SJSA1 (cell line): ENCODE measurements at places on chromosomes 1 and 21.
A peak's percentile ranks its signal among the peaks of the same experiment; 100 is the strongest.

- no peak for DNase-seq
Measured at GRCh38 chr1:41623736-41624135, 139.3 kb upstream of the EDN2 start.

DNA sequence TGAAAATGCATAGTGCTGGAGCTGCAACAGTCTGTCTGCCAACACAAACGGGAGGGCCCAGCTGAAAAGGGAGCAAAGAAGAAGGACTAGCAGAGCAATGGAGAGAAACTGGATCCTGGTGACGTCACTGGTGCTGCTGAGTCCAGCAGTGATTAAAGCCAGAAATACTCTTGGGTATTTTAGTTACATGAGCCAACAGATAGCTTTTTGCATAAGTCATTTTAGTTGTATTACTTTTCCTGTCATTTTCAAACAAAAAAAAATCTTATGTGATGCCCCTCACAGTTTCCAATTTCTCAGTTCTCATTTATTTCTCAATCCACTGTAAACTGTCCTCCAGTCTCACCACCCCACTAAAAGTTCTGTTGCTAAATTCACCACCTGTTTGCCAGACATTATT, 38.7 kb upstream of the NEK7 start:
- no peak for DNase-seq

- no peak for DNase-seq
Measured at GRCh38 chr1:156928043-156928602, 7.7 kb downstream of the LRRC71 start.

DNA sequence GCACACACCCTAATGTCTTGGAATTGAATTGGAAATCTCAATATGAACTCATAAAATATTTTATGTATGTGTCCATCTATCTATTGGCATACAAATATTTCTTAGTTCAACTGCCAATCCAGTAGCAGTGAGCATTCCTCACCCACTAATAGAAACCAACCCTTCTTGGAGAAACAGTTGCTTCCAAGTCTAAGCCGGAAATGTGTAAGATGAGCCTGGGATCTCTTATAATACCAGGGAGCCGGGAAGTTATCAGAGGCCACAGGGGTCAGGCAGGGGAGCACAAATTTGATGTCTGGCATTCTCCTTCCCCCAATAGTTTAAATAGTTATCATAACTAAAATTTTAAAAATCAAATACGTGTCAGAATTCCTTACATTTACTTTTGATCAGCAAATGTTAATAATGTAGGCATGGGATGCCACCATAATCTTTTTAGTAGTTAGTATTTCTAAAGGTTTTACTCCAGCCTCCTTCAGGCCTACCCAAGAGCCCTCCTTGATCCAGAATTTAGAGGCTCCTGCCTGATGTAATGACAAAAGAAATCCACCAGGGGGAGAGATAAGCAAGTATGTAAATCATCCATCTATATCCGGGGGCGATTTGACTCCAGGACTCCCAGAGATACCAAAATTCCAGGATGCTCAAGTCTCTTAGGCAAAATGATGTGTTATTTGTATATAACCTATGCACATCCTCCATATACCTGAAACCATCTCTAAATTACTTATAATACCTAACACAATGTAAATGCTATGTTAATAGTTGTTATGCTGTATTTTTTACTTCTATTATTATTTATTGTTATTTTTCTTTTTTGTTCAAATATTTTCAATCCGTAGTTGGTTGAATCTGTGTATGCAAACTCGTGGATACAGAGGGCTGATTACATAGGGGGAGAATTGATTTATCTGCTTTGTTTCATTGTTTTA, 218.7 kb upstream of the COA6 start:
- peak; percentile 48 for DNase-seq

GRCh38 chr1:234240680-234241079, 132.6 kb upstream of the COA6 start:
- DNase-seq, result no peak

- DNase-seq, result no peak
Measured at GRCh38 chr1:113390871-113391648, 745 bp downstream of the MAGI3 start.

DNA sequence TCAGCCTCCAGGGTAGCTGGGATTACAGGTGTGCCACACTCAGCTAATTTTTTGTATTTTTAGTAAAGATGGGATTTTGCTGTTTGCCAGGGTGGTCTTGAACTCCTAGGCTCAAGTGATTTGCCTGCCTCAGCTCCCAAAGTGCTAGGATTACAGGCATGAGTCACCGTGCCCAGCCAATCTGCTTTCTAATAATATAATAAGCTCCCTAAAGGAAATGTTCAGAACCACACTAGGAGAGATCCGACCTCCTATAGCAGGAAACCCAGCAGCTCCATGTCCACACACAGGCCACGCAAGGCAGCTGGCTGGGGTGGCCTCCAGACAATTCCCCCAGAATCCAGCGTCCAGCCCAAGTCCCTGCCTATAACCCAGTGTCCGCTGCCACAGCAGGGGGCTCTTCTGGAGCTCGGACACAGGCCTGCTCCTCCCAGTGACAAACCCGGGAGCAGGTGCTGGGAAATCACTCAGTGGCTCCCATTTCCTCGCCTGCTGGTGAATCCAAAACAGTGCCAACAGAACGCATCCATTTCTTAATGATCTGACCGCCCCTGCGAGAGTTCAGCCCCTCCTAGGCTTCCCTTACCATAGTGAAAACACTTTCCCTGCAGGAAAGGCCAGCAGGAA, 7.5 kb downstream of the RIPK4 start:
- peak; percentile 22 for DNase-seq

- DNase-seq, result no peak
Measured at GRCh38 chr1:222613627-222614026, 4.3 kb upstream of the MIA3 start.

GRCh38 chr1:180862305-180862704, 50.4 kb upstream of the KIAA1614 start:
- no peak for DNase-seq

GRCh38 chr21:38126666-38127303, 130.0 kb upstream of the KCNJ15 start:
- DNase-seq, result peak; percentile 55

DNA sequence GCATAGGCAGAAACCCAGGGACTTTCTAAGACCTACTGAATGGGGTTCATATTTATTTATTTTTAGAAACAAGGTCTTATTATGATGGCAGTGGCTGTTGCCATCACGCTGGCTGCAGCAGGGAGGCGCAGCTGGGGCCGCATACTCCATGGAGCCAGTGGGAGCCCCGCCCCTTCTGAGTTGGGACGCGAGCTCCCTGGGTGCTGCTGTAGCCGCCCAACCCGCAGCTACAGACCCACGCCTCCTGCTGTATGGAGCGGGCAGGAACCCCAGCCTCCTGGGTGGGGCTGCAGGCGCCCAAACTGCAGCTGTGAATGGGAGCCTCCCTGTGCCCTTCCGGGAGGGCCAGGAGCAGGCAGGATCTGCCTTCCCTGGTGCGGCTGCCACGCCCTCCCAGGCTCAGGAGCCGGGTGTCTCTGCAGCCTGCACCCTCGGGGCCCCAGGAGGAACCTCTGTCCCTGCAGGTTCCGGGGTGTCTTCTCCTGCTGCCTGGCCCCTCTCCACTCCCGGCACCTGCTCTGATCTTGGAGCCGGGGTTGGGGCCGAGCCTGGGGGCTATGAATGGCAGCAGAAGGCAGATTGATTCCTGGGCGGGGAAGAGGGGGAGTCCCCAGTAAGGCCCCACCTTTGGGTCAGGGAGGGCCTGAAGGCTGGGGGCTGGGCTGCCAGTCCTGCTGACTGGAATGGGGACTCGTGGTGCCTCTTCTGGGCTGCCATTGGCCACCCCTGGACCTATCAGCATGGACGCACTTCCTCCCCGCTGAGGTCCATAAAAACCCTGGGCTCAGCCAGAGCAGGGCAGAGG, 66.5 kb upstream of the LRRN2 start:
- DNase-seq, result peak; percentile 42

GRCh38 chr1:82875170-82875569, 1074.4 kb downstream of the ADGRL2 start:
- no peak for DNase-seq

GRCh38 chr1:199102239-199102638, 463.4 kb downstream of the PTPRC start:
- no peak for DNase-seq

GRCh38 chr1:116439701-116440100, 66.7 kb downstream of the ATP1A1 start:
- no peak for DNase-seq

GRCh38 chr1:85884372-85885035, 176.3 kb upstream of the ZNHIT6 start:
- DNase-seq, result peak; percentile 40

DNA sequence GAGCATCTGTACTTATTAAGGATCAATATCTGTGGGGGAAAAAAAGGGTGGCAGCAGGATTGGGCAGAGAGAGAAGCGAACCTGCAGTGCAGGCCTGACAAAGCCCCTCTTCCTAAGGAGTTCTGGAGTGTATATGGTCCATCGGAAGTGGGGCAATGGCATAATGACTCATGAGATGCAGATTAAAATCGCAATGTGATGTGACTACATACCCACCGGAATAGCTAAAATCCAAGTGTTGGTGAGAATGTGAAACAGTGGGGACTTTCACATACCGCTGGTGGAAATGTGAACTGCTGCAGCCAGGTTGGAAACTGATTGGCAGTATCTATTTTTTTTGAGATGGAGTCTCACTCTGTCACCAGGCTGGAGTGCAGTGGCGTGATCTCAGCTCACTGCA, 8.2 kb upstream of the CREG1 start:
- no peak for DNase-seq

DNA sequence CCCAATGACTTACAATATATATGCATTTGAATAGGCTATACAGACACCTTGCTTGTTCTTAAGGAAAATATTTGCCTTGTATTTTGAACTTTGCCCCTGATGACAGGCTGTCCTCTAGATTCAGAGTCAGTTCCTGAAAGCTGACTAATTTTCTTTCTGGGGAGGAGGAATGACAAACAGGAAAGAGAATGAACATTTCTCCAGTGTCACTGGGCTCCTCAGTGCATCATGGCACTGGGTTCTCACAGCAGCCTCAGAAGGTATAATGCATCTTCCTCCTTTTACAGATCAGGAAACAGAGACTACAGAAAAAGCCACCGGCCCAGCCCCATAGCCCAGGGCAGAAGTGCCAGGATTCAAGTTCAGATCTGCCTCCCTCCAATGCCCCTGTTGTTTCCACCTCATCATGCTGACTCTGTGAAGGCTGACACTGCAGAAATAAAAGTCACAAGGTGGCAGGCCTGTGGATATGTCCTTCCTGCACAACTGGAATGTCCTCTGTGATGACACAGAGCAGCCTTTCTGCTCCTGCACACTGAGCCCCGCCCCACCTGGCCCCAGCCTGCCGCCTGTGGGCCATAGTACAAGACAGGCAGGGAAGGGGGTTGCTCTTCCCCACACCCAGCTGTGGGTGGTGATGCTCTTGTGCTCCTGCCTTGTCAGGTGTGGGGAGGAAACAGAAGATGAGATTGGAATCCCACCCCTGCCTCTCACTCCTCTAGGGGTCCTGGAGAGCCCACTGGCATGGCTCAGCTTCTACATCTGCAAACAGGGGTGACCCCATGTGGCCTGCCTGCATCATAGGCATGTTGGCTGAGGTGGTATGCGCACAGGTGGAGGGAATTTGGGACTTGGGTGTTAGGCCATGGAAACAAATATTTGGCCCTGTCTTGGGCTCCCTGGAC, 6.4 kb downstream of the TTC22 start:
- DNase-seq, result no peak

DNA sequence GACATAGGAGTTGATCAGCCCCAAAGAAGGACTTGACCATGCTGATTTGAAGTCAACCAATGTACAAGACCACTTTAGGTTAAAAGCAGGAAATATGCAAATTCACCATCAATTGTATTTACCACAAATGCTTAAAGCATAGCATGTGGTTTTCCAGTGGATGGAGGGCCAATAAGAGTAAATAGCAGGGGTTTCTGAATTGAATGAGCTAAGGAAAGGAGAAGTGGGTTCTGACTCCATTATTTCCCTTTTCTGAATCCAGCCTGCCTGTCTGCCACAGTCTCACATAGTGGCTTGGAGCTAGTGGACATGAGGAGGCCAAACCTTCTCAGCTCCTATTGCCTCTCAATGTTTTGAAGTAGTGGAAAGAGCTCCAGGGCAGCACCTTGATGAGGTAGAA, 7.2 kb upstream of the TNFSF18 start:
- DNase-seq, result no peak

DNA sequence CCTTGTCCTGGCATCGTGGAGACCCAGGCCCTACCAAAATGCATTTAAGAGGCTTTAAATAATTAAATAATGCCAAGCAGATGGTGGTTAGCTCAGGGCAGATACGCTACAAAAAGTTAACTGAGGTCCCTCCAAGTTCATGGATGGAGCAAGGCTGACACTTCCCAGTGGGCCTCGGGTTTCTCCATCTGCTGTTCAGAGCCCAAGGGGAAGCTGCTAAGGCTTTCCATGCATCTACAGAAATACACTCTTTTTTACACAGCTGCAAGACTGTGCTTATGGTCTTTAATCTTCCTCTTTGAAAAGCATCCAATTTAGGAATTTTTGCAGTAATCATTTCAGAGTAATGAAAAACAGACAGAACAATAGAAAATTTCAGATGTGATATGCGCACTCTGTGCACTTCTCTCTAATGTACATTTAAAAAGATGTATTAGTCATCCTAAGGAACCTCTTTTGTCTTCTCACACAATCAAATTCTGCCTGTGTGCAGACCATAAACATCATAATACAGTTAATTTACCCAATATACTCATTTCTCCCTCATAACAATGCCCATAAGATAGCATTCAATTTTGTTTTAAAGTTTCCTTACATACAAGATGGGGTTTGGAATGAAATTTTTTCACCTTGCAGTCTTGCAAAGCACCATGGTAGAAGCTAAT, 173.2 kb upstream of the ATP1B1 start:
- DNase-seq, result no peak

DNA sequence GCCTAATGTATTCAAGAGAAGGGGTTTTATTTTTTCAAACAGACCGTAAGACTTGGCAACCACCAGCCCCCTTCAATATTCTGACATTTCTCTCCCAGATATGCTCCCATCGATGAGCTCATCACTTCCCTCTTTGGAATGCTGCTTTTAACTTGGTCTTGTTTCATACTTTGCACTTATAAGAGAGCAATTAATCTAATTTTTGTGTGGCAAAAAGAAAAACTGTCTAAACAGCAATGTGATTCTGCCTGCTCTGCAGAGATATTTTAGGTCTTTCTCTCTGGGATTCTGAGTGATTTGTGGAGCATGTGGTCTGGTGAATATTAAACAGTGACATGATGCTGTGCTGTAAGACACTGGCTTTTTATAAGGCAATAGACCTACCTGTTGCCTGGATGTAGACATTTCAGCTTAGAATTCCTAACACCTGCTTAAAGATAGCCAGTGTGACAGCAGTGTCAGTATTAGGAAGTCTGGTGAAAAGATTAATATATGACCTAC, 284.8 kb downstream of the BACH1 start:
- no peak for DNase-seq

DNA sequence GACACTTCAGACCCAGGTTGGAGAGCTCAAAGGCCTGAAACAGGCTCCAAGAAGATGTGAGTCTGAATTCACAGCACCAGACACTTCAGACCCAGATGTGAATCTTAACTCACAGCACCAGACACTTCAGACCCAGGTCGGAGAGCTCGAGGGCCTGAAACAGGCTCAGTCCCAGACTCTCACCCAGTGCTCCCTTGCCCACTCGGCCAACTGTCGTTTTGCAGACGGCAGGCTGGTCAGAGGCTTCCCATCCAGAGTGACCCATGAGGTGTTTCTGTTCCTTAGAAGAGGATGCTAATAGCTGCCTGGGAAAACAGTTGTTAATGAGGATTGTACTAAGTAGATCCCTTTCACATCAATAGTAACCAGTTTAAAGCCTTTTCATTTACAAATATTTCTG, 88.4 kb downstream of the ADARB1 start:
- no peak for DNase-seq
